ENCODE measurements at places on chromosomes 4 and X.
A peak's percentile ranks its signal among the peaks of the same experiment; 100 is the strongest.

- DNase-seq = no peak
Observed at GRCh38 chr4:168337550-168337940, 19.0 kb upstream of the DDX60 start.

DNA sequence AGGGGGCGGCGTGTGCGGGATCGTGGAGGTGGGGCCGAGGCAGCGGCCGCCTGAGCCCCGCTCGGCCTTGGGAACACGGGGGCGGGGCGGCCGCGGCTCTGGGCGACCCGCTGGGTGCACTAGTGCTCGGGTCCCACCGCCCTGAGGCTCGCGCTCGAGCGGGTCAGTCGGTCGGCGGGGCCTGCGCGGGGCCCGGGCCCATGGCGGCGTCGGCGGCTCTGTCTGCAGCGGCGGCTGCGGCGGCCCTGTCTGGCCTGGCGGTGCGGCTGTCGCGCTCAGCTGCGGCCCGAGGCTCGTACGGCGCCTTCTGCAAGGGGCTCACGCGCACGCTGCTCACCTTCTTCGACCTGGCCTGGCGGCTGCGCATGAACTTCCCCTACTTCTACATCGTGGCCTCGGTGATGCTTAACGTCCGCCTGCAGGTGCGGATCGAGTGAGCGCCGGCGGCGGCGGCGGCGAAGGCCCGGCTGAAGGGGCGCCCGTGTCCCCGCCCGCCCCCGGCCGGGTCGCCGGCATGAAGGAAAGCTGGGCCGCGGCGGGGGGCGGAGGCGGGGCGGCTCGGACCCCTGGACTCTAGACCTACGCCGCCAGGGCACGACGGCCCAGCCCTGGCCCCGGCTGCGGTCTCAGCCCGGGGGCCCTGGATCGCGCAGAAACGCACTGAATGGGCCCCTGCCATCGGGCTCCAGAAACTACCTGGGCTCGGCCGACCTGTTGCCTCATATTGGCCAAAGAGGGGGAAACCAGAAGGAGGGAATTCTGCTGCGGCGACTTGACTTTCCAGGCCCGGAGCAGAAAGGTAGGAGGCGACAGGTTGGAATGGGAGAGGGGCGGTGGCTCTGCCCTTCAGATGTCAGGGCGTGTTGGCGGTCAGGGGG is at the start of gene SMIM10L2A:
TSS of gene SMIM10L2A (plus strand) at position 13 of the 878 bp plus-strand sequence. CDS start at position 201, 188 bp downstream.
- DNase-seq = no peak

GRCh38 chr4:8736090-8736825 is 135.4 kb downstream of the HMX1 start:
- DNase-seq = no peak

DNA sequence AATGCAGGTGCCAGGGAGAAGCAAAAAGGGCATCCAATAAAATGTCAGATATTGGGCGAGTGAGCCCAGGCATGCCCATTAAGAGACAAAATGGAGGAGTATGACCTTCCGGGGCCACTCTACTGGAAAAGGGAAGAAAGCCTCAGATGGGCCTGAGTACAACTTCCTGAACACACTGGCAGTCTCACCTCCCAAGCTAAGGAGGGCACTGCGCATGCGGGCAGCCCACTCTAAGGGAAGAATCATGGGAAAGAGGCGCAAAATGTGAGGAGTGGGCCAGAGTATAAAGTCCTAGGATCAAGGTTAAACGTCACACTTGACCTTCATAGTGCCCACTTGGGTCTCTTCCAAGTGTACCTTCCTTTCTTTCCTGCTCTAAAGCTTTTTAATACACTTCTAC is 63.5 kb downstream of the TIGD2 start:
- DNase-seq = no peak

DNA sequence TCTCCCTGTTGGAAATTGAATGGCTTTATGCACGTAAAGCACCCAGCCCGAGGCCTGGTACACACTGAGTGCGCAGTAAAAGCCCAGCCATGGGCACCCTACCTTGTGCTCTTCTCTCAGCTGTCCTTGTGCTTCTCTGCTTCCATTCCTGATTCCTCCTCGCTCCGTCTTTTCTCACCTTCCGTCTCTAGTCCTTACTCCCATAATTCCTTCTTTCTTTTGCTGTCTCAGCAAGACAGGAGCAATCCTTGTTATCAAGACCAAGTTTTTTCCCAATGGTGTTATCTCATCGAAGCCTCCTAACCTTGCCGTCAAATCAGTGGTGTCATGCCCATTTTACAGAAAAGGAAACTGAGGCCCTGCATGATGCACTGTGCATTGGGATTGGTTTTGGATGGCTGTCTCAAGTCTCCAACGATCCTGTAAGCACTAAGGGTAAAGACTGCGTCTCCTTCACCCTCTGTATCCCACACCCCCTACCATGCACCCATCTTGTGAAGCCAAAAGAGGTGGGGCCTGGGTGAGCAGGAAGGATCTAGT is 30.1 kb downstream of the CYTL1 start:
- DNase-seq = no peak

DNA sequence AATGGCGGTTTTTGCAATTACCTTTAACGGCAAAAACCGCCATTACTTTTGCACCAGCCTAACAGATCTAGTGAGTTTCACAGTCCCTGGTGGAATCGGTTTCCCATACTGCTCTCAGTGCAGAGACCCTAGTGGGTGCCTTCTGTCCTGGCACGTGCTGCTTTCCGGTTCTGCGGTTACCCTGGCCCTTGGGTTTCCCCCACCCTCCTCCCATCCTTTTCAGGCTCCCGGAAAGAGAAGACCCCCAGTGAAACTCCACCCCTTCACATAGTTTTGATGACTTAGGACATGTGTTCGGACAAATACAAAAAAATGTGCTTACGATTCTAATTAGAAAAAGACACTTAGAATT is 36.9 kb downstream of the NLGN3 start:
- DNase-seq = no peak

DNA sequence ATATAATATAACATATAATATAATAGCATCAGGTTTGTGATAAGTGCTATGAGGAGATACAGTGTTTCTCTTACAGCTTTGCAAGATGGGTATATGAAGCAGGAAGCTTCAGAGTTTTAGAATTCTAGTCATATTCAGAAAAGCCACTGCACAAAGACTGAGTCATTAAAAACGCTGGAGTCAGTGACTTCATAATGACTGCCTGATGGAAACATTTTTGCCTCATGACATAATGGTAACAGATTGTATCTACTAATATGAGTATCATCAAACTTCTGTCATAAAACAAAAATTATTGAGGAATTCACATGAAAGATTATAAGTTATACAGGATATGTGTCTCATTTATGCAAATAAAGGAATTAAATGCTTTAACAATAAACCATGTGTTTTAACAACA is 46.8 kb downstream of the EPHA5 start:
- no peak for DNase-seq

DNA sequence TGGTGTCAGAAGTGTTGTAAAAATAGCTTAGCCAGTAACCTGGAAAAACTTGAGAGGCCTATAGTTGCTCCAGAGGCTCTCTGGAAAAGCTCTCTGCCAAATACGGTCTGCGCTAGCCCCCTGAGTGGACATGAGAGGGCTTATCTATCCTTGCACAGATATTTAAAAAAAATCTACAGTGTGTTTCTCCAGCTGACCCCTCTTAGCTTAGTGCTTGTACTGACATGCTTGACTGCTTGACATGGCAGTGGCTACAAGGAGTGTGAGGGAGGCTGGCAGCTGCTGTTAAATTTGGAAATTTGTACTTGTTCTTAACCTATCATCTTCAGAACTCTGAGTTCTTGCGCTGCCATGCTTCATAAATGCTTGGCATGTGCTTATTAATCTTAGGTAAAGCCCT is 229.2 kb downstream of the RBMX2 start:
- DNase-seq = no peak

DNA sequence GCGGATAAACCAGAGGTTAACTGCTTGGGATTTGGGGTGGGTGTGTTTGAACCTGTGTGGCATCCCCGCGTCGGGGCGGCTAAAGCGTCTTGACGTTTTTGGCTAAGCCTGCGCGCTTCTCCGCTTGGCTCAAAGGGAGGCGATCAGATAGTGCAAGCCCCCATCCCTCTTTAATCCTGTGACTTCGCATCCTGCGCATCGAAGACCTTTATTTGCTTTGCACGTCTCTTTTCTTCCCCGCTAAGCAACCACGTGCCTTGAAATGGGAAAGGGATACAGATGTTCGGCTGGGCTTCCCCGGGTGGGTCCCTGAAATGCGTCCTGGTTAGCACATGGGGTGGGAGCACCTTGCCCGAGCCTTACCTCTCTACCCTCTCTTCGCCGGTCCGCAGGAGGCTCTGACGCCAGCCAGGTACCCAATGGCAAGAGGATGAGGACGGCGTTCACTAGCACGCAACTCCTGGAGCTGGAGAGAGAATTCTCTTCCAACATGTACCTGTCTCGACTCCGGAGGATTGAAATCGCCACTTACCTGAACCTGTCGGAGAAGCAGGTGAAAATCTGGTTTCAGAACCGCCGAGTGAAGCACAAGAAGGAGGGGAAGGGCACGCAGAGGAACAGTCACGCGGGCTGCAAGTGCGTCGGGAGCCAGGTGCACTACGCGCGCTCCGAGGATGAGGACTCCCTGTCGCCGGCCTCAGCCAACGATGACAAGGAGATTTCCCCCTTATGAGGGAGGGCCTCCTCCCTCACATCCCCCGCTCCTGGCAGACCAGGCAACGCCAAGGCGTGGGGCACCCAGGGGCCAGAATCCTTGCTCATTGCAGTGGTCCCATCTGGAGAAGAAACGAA is 1.5 kb downstream of the GSX2 start:
- DNase-seq = no peak

DNA sequence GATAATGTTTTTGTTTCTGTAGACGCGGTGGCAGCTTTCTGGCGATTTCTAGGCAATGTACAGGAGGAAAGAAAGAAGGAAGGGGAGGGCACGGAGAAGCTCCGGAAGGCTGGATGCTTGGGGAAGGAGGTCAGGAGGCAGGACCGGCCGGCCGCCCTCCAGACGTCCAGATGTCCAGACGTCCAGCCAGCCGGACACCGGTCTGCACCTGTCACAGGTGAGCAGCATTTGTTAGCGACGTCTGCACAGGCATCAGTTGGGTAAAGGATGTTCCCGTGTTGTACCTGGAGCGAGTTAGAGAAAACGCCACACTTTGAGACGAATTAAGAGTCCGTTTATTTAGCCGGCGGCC is 90.0 kb upstream of the PPP2R3B start:
- peak; percentile 4 for DNase-seq

GRCh38 chr4:154142664-154143063 is 348.9 kb downstream of the DCHS2 start:
- no peak for DNase-seq

GRCh38 chr4:46886711-46887110 is 22.3 kb downstream of the COX7B2 start:
- no peak for DNase-seq

GRCh38 chr4:43113196-43113595 is 220.7 kb downstream of the GRXCR1 start:
- no peak for DNase-seq

DNA sequence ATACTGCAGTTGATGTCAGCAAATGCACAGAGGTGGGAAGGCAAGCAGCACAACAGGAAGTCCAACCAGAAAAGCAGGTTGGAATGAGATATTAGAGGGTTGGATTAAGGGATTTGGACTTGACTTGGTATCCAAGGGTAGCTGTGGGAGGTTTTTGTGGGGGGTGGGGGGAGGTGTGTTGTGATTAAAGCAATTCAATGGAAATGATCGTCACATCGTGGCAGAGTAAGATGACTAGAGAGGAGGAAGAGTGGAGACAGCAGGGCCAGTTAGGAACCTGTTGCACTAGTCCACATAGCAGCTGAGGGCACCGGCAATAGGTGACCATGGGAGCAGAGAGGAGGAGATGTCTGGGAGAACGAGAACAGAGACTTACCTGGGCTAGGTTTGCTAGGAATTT is 2.4 kb downstream of the SLC25A43 start:
- DNase-seq = no peak

GRCh38 chr4:37867102-37867501 is 23.8 kb upstream of the TBC1D1 start:
- no peak for DNase-seq

GRCh38 chr4:80173841-80174240 is 23.5 kb upstream of the PRDM8 start:
- DNase-seq = no peak

DNA sequence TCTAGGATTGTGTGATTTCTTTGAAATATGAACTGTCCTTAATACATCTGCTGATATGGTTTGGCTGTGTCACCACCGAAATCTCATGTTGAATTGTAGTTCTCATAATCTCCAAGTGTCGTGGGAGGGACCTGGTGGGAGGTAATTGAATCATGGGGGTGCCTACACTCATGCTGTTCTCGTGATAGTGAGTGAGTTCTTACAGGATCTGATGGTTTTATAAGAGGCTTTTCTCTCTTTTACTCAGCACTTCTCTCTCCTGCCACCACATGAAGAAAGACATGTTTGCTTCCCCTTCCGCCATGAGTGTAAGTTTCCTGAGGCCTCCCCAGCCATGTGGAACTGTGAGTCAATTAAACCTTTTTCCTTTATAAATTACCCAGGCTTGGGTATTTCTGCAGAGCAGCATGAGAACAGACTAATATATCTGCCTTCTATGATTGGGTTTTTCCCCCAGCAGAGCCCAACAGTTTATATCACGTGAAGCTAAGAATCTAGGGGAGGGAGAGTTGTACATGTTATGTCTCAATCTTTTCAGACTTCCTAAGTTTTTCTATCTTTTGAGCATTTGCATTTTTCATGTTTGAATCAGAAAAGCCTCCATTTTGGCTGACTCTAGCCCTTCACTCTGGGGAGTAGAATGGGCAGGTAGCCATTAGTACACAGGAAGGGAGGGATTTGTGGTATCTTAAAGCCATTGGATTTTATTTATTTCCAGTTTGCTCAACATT is 58.9 kb downstream of the PLAC1 start:
- no peak for DNase-seq

DNA sequence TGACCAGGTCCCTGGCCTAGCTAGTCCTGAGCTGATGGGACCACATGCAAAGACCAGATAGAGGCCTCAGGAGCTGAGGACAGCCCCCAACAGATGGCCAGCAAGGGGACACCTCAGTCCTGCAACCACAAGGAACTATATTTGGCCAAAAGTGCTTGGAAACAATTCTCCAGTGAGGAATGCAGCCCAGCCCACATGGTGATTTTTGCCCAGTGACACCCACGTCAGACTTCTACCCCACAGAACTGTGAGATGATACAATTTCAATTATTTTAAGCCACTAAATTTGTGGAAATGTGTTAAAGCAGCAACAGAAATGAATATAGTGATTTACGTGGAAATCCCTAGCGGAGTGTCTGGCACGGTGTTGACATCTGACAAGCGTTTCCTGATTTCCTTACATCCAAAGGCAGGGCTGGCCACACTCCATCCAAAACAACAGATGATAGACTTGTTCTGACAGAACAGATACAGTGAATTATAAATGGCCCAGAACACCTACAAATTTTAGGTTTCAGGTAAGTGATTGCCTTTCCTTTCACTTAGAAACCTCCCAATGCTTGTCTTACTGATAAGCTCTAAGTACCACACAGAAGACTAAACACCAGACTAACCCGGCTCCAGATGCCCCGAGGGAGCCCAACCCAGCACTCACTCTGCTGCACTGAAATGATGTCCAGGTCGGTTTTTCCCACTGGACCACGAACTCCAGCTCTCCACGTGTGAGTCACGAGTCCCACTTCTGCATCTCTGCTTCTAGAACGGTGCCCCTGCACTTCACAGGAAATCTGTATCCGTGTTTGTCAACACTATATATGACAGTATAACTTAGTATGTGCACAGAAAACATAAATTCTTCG is 5.8 kb downstream of the AFAP1 start:
- DNase-seq = no peak

- DNase-seq = no peak
Observed at GRCh38 chrX:11419102-11419501, 125.9 kb downstream of the AMELX start.
